ENCODE measurements at places on chromosomes 12 and 14.

- DNase-seq = no peak
Observed at GRCh38 chr12:130622803-130623202, 93.3 kb downstream of the RIMBP2 start.

DNA sequence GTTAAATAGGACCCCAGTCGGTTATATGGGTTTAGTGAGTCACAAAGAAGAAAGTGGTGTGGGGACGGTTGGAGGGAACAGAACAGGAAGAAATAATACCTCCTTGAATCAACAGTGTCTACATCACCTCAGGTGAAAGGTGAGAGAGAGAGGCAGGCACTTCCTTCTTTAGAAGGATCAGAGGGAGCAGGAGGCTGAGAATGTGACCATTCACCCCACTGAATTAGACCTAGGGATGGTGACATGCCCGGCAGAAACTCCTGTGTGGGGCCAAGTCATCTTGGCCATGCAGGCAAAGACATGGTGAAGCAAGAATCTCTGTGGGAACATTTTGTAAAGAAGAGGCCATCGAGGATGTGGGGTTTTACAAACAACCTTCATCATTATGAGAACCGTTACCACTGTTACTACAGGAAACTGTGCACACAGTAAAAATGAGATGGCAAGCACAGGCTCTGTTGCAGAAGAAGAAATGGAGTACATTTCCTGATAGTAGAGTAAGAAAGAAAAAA is 1196.9 kb downstream of the VRK1 start:
- DNase-seq = no peak

- DNase-seq = no peak
Observed at GRCh38 chr12:56721721-56722120, 3.4 kb downstream of the NACA start.

GRCh38 chr14:76501156-76501720 is 125.3 kb downstream of the ESRRB start:
- no peak for DNase-seq

- DNase-seq = no peak
Observed at GRCh38 chr12:100170313-100170858, 27.7 kb upstream of the BLTP3B start.

DNA sequence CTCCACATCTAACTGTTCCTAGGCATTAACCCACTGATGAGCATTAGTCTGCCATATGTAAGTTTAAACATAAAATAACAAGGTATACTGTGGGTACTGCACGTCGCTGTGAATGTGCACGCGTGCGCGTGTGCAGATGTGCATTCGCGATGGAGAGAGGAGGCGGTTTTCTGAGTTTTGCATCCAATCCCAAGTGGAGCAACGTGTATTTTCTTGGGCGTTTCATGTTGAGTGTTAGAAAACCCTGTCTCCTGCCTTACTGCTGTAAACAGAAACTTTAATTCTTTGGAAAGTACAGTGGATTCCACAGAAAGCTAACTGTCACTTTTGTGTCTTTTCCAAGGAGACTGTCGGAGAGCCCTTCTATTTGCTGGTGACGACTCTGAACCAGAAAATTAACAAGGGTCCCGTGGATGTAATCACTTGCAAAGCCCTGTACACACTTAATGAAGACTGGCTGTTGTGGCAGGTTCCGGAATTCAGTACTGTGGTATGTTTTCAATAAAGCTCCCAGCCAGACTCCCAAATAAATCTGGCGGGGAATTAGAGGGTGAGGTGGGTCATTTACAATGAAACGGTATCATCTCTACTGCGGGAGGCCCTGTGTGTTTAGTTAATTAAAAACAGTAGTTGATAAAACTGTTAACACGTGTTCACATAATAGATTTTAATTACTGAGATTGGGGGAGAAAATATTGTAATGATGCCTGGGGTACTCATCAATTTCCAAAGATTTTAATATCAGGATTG is 116.5 kb downstream of the PLXNC1 start:
- no peak for DNase-seq

DNA sequence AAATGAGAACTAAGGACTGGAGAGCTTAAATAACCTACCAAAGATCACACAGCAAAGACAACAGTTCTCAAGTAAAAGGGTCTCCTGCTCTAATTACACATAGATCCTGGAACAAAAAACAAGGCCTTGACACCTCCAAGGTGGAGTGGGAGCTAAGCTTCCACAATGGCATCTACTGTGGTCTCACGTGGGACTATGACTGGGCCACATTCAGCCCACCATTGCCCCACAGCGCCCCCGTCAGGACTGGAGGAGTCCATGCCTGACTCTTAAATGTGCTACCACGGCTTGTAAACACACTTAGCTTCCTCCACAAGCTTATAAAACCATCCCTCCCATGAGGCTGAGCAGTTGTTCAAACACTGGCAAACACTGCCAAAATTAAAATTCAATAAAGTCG is 88.5 kb downstream of the GCH1 start:
- peak; percentile 52 for DNase-seq

DNA sequence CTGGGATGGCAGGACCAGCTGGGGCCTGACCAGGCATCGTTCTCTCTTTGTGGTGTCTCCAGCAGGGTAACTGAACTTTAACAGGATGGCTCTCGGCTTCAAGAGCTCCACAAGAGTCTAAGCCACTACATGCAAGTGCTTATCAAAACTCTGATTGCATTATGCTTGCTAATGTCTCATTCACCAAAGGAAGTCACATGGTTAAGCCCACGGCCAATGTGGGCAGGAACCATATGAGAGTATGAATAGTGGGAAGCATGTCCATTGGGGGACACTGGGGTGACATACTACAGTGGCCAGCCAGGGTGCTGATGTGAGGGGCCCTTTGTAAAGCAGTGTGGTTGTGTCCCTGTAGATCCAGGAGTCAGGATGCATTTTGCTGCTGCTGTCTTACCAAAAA is 35.0 kb upstream of the KCNA5 start:
- no peak for DNase-seq

DNA sequence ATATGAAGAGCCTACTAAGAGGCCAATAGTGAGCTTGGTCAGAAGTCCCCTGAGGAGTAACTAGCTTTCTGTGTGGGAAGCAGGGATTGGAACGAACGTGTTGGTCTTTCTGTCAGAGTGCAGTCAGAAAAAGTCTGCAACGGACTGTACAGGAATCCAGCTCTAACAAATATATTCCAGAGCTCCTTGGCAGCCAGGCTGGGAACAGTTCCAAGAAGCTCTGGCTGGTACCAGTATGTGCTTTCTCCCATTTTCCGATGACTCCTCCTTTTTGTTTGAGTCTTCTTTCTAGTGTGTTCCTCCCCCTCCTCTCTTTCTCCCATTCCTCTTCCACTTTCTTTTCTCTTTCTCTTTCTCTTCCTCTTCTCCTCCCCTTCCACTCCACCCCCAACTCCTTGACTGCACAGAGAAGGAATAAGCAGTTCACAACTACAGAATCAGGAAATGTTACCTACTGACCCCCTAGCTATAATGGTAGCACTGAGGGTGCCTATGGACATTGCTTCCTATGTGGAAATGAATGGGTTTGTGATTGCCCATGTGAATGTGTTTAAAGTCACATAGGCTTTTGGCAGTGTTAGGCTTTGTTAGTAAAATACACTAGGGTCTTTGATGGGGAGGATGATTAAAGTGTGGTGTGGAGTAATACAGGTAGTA is 59.9 kb downstream of the TTLL5 start:
- DNase-seq = no peak

DNA sequence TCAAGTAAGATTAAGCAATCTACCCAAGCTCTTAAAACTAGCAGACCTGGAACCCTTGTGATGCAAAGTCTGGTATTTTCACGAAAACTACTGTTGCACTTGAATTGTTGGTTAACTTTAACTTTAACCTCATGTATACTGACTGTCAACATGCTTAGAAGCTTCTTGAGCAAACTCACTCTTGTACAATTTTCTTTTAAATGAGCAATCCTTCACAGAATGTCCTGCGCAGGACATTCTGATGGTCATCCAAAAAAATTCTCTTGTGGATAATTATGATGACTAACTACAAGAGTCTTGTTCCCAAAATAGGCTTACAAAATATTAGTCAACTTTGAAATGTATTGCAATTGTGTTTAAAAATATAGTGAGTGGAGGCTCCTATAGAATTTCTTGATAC is 54.0 kb upstream of the PDE3A start:
- no peak for DNase-seq

- DNase-seq = no peak
Observed at GRCh38 chr14:104732355-104732804, 8.4 kb downstream of the ADSS1 start.

DNA sequence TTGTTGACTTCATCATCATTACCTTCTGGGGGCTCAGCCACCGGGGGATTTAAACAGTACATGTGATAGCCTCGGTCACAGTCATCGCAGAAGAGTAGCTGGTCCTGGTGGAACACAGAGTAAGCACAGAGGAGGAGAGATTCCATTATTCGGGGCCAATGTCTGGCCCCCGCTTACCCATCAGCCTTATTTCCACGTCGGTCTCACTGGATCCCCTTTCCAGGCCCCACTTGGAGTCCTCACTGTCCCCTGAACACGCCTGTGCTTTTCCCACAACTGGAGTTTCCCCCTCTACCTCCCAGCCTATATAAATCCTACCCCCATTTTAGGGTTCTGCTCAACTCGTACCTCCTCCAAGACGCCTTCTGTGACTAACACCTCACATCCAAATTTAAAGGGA is 274.0 kb downstream of the DPF3 start:
- no peak for DNase-seq

GRCh38 chr12:15212930-15213329 is 8.3 kb downstream of the RERG start:
- DNase-seq = no peak

GRCh38 chr12:106126441-106127337 is 12.1 kb downstream of the NUAK1 start:
- DNase-seq = no peak

GRCh38 chr14:60618241-60618640 is 31.0 kb downstream of the SIX1 start:
- no peak for DNase-seq

DNA sequence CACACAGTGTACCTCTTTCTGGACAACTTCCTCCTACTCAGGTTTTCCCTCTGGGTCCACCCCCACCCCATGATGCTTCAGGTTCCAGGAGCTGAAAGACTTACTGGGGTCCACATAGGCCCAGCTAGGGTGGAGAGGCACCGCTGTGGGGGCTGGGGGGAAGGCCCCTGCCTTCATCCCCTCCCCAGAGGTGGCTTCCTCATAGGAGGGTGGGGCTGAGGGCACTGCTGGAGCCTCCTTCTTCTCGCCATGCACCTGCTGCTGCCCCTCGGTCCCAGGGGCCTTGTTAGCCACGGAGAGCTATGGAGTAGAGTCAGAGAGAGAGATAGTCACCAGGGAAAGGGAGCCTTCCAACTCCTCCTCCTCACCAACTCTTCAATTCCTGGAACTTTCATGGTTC is 2.7 kb downstream of the FAIM2 start:
- DNase-seq = no peak

GRCh38 chr12:91178139-91178561 is 4.5 kb downstream of the DCN start:
- no peak for DNase-seq

GRCh38 chr14:37413050-37413449 is 182.0 kb downstream of the FOXA1 start:
- no peak for DNase-seq

DNA sequence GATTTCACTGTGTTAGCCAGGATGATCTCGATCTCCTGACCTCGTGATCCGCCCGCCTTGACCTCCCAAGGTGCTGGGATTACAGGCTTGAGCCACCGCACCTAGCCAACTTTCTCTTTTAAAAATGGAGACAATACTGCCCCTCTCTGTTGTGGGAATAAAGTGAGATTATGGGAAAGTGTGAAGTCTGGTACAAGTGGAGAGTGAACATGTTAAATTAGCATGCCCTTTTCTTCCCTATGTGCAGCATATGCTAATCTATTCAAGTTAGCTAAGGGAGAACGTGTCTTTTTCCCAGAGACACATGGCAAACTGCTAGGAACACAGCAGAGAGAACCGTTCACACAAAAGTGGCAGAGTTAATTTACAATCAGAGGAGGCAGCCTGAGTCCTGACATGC is 1.5 kb downstream of the COPS7A start:
- no peak for DNase-seq

DNA sequence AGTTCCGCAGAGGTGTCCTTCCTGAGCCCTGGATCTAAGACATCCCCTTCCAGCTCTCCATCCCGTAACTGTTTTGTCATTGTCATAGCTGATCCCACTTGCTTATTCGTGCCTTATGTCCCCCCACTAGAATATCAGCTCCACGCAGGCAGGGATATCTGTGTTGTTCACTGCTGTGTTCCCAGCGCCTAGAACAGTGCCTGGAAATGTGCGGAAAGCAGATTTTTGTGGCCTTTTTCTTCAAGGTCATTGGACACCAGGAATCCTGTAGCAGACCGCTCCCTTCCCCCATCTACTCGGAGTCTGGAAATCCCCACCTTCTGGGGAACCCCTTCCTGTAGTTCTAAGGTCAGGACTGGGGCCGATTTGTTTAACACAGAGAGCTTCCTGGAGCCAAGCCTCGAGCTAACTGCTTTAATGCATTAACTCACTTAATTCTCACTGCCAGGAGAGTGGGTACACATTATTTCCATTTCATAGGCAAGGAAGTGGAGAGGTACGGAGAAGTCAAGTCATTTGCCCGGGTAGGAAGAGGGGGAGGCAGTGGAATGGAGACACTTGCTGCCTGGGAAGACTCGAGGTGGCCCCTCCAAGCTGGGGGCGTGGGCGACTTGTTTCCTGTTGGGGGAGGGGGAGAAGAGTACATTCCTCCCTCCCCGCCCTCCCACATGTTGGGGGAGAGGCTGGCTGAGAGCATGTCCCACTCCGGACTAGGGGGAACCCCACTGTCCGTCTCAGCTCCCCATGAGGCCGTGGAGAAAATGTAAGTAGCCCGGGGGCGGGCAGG is 1.2 kb upstream of the SH2B3 start:
- DNase-seq = peak; percentile 64

DNA sequence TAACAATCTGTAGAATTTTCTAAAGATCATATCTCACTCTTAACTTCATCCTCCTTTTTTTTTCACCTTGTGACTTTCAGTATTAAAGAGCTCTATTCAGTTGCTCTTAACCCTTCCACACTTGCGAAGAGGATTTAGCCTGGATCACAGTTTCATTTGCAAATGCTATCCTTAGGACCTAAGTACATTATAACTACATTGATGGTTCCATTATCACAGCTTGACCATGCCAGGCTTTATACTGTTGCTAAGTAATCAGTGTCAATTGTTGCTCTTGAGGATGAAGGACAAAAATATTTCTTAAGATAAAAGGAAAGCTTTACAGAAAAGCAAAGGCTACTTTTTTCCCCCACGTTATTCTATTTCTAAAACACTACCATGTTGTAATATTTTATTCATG is 122.2 kb downstream of the PDZRN4 start:
- DNase-seq = no peak

- DNase-seq = no peak
Observed at GRCh38 chr14:61146899-61147298, 134.2 kb downstream of the TMEM30B start.

GRCh38 chr14:71780075-71780474 is 152.2 kb upstream of the RGS6 start:
- DNase-seq = no peak

GRCh38 chr14:102525219-102525928 is 15.8 kb upstream of the ANKRD9 start:
- DNase-seq = no peak

DNA sequence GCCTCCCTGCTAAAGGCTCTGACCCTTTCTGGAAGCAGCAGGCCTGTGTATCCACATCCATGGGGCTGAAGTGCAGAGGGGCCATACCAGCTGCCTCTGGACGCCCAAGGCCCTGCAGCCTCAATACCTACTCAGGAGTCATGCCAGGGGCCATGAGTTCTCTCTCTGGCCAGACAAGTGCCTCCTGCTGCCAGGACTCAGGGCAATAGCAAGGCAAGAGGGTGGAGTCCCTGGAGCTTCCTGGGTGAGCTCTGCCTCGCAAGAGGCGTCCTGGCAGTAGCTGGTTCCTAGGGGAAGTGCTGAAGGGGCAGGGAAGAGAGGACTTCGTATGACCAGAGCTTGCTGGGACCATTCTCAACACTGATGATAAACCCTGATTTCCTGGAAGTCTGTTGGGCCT is 10.9 kb upstream of the ENDOU start:
- DNase-seq = no peak
